Renal cortical epithelial cell (primary cell): ENCODE measurements at places on chromosomes 6 and 20.

- no peak for DNase-seq
Measured at GRCh38 chr6:118523216-118523615, 24.9 kb upstream of the PLN start.

- peak; percentile 32 for DNase-seq
Measured at GRCh38 chr20:36462440-36463211, 78.7 kb upstream of the MYL9 start.

GRCh38 chr20:60036746-60037499 is 78.7 kb downstream of the CDH26 start:
- DNase-seq, result peak; percentile 57

- no peak for DNase-seq
Measured at GRCh38 chr20:60877071-60877857, 374.8 kb upstream of the CDH4 start.

DNA sequence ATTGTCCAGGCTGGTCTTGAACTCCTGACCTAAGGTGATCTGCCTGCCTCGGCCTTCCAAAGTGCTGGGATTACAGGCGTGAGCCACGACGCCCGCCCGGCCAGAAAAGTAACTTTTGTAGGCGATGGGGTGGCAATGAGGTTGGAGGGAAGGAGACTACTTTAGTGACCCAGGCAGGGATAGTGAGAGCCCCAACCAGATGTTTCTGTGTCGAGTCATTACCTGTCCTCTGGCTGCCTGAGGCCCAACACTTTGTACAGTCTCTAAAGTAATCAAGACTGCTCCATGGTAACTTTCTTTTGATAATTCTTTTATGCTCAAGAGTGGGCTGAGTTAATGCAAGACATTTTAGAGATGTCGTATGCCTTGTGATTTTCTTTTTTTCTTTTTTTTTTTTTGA is 6.8 kb downstream of the SASH1 start:
- DNase-seq, result no peak

DNA sequence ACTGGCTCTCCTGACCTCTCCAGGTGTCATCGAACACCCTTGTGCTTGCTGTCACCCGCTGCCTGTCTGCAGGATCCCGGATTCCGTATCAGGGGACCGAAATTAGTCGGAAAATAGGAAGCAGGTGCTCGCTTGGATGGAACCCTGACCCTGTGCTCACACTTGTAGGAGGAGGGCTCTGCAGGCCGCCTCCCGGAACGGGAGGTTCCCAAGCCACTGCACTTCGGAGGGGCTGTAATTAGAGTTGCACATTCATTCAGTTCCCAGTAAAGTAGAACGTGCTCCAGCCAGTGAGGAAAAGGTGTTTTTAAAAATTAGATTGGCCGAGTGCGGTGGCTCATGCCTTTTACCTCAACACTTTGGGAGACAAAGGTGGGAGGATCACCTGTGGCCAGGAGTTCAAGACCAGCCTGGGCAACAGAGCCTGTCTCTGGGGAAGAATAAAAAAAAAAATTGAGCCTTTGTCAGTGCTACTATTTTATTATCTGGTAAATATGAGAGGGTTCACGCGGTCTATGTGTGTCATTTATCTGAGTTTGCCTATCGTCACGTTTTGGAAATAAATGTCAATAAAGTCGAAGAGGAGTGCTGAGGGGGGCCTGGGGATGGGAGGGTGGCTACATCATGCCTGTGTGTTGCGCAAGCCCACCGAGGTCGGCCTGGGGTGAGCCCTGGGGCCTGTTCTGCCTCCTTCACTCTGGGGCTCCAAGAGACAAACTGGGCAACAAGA is 1.5 kb upstream of the GMEB2 start:
- DNase-seq, result peak; percentile 75

GRCh38 chr6:145017516-145017915 is 717.8 kb downstream of the EPM2A start:
- DNase-seq, result peak; percentile 56

- DNase-seq, result no peak
Measured at GRCh38 chr6:2197984-2198383, 47.4 kb downstream of the GMDS start.

DNA sequence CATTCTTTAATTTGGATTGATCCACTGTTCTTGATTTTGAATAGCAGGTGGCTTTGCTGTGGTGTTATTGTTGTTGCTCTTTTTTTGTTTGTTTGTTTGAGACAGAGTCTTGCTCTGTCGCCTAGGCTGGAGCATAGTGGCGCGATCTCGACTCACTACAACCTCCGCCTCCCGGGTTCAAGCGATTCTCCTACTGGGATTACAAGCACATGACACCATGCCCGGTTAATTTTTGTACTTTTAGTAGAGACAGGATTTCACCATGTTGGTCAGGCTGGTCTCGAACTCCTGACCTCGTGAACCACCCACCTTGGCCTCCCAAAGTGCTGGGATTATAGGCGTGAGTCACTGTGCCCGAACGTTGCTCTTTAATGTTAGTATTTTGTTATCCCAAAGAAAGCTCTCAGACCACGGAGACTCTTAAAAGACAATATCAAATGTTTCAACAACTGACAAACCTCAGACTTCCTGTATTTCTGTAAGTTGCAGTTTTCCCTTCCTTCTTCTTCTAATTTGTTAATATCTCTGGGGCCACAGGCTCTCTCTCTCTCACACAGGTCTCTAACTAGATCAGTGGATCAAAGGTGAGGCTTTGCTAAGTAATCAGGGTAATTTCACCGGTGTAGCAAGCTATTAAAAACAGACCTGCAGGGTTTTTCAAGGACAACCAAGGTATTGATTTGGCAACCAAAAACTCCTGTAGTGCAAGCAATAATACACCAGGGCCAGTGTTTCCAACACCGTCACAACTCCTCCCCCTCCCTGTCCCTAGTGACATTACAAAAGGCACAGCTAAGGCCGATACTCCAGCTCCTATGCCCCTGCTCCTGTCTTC is 48.8 kb upstream of the ZNF217 start:
- DNase-seq, result peak; percentile 80

- no peak for DNase-seq
Measured at GRCh38 chr6:36843170-36843569, 3.9 kb upstream of the CPNE5 start.

DNA sequence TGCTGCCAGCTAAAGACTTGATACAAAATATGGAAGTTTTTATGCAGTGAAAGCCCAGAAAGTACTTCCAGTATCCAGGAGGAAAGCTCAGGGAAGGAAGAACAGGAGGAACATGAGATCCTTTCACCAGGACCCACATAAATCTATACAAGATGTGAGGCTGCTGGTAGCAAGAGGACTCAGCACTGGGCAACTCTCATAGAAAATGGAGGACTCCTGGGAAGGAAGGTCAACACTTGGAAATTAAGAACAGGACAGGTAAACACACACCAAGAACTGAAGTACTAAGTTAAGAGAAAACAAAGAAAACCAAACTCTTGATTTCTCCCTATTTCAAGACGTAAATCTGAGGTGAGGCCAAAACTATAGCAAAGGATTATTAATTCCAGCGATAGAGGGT is 220.5 kb upstream of the HSF2 start:
- no peak for DNase-seq

DNA sequence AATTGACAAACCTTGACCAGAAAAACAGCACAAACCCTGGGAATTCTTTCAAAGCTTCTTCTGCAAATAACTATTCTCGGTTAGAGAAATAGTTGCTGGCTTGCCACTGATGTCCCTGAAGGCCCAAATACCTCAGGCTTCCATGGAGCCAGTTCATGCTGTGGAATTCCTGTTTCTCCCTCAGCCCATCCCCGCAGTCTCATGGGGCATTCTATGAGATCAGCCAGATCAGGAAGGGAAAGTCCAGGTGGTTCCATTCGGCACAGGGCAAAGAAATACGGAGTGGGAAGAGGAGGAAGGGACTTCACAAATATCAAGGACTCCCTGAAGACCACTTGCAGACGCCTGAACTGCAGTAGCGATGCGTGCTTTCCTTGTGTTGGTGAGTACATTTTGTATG is 63.3 kb downstream of the MYLK4 start:
- no peak for DNase-seq

DNA sequence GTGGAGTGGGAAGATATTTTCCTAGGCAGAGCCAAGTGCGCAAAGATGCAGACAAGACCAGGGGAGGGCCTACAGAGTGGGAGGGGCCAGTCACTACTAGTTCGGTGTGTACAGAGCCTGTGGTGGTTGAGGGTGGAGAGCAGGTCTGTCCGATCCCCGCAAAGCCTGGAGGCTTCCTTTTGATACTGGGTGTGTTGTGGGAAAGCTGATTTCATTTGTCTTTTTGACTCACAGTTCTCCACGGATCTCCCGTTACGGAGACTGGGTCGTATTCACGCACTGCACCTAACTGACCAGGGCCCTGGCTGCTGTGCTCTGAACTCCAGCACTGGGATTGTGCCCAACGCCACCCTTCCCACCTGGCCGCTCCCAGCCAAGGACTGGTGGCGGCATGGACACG is 1.4 kb upstream of the TIAM2 start:
- DNase-seq, result no peak

GRCh38 chr6:77624515-77624914 is 28.3 kb upstream of the MEI4 start:
- no peak for DNase-seq

DNA sequence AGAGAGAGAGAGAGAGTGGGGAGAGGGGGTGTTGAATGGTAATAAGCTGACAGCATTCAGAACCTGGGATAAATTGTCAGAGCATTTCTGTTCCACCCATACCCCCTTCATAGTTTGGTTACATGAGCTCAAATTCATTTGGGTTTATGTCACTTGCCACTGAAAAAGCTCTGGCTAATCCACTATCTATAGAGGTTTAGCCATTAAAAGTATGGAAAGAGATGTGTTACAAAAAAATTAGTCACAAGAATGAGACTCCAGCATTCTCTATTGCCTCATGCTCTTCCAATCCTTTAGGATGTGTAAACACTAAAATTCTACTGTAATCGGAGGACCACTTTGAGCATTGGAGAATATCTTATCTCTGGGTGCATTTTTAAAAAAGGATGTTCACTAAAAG is 297.6 kb upstream of the TCF21 start:
- no peak for DNase-seq

- DNase-seq, result no peak
Measured at GRCh38 chr6:6191476-6191875, 129.0 kb downstream of the F13A1 start.

DNA sequence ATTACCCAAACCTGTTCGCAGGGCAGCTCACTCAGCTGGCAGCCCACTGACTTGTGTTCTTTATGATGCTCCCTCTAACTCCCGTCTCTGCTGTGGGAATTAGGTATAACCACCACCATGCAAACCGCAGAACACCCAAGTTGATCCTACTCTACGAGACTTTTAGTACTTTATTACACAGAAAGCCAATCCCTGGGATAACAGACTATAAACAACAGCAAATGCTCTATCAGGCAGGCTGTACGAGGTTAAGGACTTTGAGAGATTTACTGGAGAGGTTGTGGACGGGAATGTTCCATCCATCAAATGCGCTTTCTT is 241.1 kb downstream of the FOXC1 start:
- DNase-seq, result no peak

GRCh38 chr6:24738741-24739140 is 19.8 kb upstream of the C6orf62 start:
- no peak for DNase-seq

DNA sequence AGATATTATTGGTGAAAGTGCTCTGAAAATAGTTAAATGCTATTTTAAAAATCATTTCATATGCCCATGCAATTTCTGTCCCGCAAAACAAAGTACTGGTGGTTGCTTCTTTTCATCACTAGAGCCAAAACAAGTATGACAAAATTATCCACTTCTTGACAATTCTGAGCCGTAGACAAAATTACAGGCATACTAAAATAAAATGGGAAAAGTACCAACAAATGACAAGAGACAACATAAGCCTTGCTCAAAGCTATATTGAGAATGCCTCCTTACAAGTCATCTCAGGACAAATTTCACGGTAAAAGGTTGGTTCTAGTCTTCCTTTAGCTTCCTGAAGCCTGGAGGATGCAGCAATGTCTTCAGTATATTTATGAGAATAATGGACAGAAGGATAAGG is 28.9 kb downstream of the NDRG3 start:
- DNase-seq, result no peak
